ENCODE measurements at places on chromosomes 3 and 15.

DNA sequence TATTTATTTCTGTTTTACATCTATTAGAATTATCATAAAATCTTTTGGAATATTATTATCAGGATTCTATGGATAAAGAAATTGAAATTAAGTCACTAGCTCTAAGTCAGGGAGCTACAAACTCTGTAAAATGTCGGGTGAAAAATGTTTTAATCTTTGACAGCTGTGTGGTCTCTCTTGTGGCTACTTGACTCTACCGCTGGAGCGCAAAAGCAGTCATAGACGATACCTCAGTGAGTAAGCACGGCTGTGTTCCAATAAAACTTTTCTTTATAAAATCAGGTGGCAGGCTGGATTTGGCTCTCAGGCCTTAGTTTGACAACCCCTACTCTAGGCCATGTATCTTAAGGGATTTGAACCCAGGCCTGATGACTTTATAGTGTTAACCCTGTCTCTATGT is 88.5 kb upstream of the PFN2 start:
- DNase-seq: no peak

DNA sequence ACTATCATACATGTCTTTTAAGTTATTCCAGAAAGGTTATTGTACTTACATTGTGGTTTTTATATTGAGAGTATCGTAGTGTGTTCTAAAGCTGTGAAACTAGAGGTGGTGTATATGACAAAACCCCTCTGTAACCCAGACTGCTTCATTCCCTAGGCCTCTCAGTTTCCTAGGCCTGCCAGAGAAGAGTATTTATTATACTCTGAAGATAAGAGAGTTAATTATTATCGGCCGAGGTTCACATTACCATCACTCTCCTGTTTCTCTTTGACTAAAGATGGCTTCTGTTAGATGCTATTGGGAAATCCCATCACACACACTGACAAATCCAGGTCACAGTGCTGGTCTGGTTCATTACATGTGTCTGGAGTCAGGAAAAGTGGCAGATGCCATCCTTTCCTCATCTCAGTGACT is 20.5 kb downstream of the EXOSC7 start:
- DNase-seq: no peak

- no peak for DNase-seq
Observed at GRCh38 chr3:16893618-16894200, 9.0 kb downstream of the PLCL2 start.

- no peak for DNase-seq
Observed at GRCh38 chr3:147518465-147518864, 109.3 kb downstream of the ZIC1 start.

- no peak for DNase-seq
Observed at GRCh38 chr15:98728082-98728810, 79.9 kb downstream of the IGF1R start.

DNA sequence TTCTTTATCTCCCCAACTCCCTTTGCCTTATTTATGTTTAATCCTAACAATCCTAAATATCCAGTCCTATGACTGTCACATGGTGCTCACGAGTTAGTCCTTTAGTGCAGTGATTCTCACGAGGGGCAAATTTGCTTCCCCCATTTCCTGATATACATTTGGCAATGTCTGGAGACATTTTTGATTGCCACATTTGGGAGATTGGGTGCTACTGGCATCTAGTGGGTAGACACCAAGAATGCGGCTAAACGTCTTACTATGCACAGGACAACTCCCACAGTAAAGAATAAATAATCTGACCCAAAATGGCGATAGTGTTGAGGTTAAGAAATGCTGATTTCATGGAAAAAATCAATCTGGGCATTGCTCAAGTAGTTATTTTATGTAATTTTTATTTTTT is 466.5 kb downstream of the ROBO2 start:
- no peak for DNase-seq

GRCh38 chr15:66715720-66716655 is 14.0 kb downstream of the SMAD6 start:
- DNase-seq: no peak

DNA sequence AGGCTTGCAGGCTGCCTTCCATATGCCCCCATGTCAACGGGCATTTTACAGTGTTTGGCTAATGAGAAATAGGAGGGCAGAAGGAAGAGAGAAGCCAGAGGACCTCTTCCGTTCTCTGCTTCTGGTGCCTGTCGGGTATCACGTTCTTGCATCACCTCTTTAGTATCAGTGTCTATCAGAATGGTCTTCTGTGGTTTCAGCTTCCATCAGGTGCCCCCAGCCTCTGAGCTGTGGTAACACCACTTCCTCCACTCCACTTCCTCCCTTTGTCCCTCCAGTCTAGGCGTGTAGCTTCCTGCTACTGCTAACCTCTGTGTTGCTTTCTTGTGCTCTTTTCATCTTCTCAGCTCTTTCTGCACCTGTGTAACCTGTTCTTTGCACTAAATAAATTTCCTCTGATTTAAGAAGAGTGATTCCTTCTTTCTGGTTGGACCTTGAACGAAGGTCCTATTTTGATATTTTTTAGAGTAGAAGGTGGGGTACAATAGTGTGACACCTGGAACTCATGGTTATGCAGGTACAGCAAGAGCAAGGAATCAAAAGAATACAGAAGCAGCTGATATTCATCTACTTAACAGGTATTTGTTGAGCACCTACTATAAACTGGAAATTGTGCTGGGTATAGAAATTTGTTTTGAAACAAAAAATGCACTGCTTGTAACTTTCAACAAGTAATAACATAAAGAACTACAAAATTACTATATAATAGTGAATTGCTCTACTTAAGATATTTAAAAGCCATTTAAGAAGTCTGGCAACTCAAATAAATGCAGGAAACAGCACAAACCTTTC is 27.4 kb upstream of the FOXB1 start:
- DNase-seq: no peak

GRCh38 chr3:28994161-28994905 is 286.5 kb upstream of the RBMS3 start:
- DNase-seq: no peak

- no peak for DNase-seq
Observed at GRCh38 chr3:183050706-183051105, 48.6 kb downstream of the MCCC1 start.

GRCh38 chr15:91627473-91628278 is 225.8 kb upstream of the SLCO3A1 start:
- DNase-seq: no peak

GRCh38 chr3:13214847-13215472 is 141.7 kb upstream of the IQSEC1 start:
- DNase-seq: no peak

GRCh38 chr15:80820092-80820491 is 40.9 kb downstream of the CEMIP start:
- DNase-seq: no peak

- no peak for DNase-seq
Observed at GRCh38 chr15:33780011-33780768, 188.1 kb upstream of the CHRM5 start.

DNA sequence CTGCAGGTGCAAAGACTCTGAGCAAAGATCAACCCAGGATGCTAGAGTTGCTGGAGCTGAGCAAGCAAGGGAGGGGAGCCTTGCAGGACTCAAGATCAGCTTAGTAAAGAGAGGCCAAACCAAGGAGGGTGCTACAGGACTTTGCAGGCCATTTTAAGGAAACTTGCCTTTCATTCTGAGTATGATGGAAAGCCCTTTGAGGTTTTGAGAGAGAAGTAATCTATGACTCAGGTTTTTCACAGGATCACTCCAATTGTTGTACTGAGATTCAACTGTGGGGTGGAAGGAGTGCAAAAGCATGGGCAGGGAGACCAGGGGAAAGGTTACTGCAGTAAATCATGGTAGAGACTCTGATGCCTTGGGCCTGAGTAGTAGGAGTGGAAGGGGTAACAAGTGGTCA is 260.4 kb upstream of the GPR149 start:
- no peak for DNase-seq

DNA sequence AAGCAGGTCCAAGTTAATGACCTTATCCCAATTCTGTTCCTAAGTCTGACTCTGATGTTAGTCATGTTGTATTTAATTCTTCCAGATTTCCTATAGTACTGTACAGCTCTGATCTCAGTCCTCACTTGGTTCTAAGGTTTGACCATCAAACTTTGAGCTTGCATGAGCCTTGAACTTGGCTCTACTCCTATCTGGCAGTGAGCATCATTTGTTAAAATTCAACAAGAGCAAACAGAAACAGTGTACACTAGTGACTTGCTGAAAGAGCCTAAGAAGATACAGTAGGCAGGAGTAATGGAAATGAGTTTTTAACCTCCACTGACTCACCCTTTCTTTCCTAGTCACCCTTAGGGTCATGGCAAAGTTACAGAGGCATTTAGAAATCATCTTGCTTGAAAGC is 451.1 kb upstream of the TPRG1 start:
- DNase-seq: no peak

DNA sequence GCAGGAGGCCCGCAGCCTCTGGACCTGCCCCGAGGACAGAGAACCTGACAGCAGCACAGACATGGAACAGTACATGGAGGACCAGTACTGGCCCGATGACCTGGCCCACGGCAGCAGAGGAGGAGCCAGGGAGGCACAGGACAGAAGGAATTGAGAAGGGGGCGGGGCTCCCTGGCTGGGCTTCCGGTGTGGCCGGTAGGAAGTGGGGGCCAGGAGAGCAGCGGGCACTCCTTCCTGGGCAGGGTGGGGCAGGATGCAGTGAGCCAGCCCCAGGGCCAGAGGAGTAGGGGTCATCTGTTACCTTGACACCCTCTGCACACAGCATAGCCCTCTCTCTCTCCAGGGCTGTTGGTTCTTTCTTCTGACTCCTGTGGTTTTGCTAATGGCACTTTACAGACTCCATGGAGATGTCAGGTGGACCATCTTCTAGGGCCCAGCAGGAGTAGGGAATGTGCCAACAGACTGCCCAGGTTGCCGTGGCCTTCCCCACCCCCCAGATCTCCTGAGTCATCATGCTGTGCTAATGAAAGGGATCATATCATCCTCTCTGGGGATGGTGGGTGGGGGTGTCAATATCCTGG is 8.6 kb upstream of the ISG20 start:
- DNase-seq: no peak

- no peak for DNase-seq
Observed at GRCh38 chr15:70259640-70260508, 162.2 kb upstream of the TLE3 start.

DNA sequence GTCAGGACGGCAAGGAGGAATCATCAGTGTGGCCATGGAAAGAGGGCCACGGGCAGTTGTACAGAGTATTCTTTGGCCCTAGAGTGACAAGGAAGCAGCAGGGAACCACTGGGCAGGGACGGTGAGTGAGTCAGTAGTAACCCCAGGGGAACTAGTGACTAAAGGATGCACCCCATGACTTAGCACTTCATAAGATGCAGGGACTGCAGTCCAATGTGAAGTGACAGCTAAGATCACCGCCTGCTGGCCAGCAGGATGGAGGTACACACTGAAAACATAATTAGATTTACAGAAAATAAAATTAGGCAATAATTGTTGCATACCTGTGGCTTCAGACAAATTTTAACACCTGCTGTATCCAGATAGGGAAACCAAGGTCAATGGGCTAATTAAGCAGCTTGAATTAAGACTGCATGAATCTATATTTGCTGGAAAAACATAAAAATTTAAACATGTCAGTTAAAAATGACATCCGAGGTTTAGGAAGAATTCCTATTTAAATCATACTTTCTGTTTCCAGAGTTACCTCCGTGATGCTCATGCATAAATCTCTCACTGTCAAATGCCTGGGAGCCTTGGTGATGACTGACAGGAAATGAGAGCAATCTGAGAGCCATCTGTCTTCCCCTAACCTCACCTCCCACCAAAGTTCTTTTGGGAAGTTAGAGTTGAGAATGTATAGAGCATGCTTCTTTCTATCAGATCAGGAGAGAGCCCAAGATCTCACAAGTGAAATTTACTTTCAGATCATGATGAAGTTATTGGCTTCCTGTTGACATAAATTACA is 56.5 kb downstream of the DCLK3 start:
- no peak for DNase-seq

- DNase-seq: no peak
Observed at GRCh38 chr3:176942305-176942704, 255.0 kb downstream of the TBL1XR1 start.

- DNase-seq: no peak
Observed at GRCh38 chr3:14386254-14386653, 16.2 kb upstream of the SLC6A6 start.

- no peak for DNase-seq
Observed at GRCh38 chr15:99432271-99433025, 133.3 kb upstream of the MEF2A start.

- no peak for DNase-seq
Observed at GRCh38 chr15:68380456-68380855, 51.5 kb downstream of the ITGA11 start.

GRCh38 chr15:43748376-43748775 is 2.1 kb downstream of the PDIA3 start:
- DNase-seq: no peak

GRCh38 chr3:187833799-187834578 is 88.7 kb upstream of the BCL6 start:
- DNase-seq: no peak

- DNase-seq: no peak
Observed at GRCh38 chr15:69807721-69808120, 290.0 kb downstream of the TLE3 start.

- no peak for DNase-seq
Observed at GRCh38 chr3:6262010-6262409, 598.9 kb upstream of the GRM7 start.

- DNase-seq: no peak
Observed at GRCh38 chr3:137789236-137789635, 25.1 kb downstream of the SOX14 start.

GRCh38 chr3:146559388-146559787 is 15.0 kb upstream of the PLSCR1 start:
- DNase-seq: no peak

- DNase-seq: no peak
Observed at GRCh38 chr3:27939940-27940339, 217.8 kb upstream of the EOMES start.

DNA sequence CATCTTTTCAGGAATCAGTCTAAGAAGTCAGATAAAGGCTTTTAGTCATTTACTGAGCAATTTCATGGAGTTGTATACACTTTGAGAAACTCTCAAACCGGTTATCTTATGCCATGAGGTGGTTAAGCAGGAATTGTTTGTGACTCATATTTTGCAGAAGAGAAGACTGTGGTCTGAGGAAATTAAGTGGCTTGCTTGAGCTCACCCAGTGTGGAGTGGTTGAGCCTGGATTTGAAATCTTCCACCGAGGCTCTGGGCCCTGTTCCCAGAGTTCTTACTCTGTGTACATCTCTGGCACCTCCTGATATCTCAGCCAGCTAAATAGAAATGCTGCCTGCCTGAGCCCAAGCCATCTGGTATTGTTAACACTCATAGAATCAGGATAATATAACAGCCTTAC is 37.8 kb upstream of the BCL6 start:
- DNase-seq: no peak

All from pulmonary artery endothelial cell (primary cell).